ENCODE measurements at places on chromosomes 3 and 15.

GRCh38 chr3:23202203-23202920 is 765 bp upstream of the UBE2E2 start:
- DNase-seq = peak; percentile 72

DNA sequence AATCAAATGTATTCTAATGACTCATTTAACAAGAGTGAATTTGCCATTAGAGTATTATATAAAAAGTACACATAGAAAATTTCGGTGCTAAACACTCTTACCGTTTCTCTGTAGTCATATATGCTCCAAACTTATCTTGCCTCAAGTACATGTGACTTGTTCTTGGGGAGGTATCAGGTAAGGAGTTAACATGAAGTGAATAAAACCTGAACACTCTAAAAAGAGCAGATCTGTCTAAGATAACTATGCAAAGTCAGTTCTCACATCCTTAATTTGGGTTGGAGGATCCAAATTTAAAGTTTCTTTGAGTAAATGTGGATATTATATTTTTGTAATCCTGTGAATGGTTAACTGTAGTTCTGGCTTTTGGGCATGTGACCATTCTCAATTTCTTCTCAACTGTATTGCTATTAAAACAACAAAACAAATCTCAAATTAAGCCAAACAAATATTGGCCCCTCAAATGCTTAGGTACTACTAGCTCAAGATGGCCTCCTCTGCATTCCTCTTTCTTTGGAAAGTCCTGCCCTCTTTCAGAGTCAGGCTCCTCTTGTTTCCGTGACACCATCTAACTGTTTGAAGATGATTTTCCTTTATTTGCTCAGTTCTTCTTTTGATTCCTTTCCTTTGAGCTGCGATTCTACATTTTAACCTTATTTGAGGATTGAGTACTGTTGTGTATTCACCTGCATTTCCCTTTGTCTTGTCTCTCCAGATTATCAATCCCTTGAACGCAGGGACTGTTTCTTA is 4.2 kb downstream of the EDEM1 start:
- DNase-seq = no peak

DNA sequence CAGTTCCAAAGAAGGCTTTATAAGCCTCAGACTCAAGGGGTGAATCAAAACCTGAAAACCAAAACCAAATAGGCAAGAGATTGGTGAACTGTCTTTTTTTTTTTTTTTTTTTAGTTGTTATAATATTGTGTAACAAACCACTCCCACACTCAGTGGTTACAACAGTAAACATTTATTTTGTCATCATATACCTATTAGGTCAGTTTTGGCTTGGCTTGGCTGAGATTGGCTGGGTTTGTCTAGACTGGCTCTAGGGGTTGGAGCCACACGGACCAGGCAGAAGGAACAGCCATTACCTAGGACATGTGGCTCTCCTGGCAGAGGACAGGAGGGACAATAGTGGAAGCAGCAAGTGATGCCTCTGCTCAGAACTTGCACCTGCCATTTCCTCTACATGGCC is 26.4 kb upstream of the RYR3 start:
- no peak for DNase-seq

DNA sequence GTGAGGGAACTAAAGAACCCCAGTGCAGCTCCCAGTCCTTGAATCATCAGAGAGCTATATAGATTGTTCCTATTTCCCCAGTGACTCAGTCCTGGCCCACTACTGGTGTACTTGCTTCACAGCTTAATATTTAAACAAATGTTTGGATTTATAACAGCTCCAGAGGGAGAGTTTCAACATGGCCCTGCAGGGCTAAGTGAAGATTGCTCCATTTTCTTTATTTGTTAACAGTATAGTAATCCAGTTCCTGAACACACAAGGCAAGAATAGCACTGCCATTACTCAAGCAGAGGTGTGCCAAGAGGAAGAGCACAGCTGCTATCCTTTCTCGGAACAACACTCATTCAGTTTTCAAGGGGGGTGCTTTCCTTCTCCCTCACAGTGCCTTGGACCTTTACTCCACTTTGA is 6.5 kb downstream of the SQOR start:
- DNase-seq = no peak

DNA sequence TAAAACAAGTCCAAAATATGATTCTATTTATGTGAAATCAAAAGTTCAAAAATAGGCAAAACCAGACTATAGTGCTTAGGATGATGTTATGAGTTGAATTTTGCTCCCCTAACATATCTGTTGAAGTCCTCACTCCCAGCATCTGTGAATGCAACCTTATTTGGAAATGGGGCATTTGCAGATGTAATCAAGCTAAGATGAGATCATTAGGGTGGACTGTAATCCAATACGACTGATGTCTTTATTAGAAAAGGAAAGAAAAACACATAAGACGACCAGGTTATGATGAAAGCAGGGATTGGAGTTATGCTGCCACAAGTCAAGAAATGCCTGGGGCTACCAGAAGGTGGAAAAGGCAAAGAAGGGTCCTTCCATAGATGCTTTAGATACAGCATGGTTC is 110.5 kb upstream of the CCDC39 start:
- DNase-seq = no peak

GRCh38 chr3:3038201-3038991 is 71.8 kb downstream of the IL5RA start:
- peak; percentile 4 for DNase-seq

GRCh38 chr3:171895900-171896299 is 52.8 kb downstream of the TMEM212 start:
- no peak for DNase-seq

DNA sequence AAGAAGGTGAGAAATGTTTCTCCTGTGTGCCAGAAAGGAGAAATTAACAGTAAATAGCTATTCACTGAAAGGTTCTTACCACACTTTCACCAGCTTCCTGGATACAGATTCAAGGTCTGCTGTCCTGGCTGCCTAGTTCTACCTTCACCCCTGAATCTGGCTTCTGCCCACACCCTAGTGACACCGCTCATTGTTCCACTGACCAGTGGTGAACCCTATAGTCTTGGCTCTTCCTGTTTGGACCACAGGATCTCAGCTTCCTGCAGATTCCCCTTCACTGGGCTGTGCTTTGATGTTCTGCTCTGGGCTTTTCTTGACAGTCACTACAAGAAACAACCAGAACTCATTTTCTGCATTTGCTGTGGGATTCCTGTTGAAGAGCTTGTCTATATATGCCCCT is 250.0 kb downstream of the XXYLT1 start:
- DNase-seq = no peak

GRCh38 chr15:30065025-30065801 is 17.5 kb upstream of the GOLGA8J start:
- DNase-seq = no peak

GRCh38 chr3:148500881-148501280 is 196.8 kb upstream of the AGTR1 start:
- DNase-seq = no peak

GRCh38 chr3:46797486-46797885 is 65.8 kb downstream of the MYL3 start:
- DNase-seq = no peak

DNA sequence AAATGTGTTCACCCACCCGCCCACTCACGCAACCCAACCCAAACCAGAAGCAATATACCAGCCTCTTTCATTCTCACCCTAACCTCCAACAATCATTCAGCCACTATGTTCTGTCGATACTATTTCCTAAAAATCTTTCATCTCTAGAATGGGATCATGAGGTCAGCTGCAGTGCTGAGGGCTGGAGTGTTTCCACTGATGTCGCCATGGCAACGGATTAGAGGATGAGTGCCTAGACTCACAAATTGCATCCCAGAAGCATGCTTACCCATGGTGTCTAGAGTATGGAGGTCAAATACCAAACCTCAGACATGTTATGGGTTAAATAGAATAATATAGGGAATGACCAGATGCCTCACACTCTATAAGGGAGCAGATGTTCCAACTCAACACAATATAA is 138.5 kb downstream of the GABRB3 start:
- no peak for DNase-seq

DNA sequence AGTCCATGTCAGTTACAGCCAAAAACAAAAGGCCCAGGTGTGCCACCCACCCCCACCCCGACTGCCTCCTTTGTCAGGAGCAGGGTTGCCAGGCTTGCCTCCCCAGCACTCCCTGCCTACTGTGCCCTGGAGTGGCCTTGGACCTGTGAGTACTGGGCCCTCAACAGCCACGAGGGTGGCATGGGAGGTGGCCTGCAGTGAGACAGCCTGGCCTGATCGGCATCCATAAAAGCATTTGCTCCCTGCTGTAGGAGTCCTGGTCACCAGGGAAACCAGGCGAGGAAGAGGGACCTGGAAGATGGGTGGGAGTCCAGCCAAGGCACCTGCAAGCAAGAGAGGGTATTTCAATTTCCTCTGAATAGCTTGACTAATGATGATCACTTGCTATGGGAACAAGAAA is 56.4 kb upstream of the KCNMB2 start:
- no peak for DNase-seq

GRCh38 chr3:1007866-1008265 is 85.0 kb upstream of the CNTN6 start:
- DNase-seq = no peak

- DNase-seq = no peak
Observed at GRCh38 chr15:76939715-76940114, 8.2 kb downstream of the RCN2 start.

DNA sequence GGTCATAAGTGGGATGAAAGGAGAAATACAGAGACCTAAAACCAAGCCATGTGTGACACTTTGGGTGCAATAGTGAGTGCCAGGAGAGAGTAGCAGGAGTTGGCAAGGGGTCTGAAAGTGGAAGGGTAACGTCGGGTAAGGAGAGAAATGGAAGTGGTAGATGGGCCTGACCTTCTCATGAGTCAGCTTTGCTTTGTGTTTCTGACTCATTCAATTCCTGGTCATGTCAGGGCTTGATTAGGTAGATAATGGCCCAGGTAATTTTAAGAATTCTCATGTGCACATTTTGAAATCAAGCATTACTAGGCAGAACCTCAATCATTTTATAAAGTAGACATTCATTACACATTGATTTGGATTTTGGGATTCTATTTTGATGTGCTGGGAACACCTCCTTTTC is 262.5 kb downstream of the SOX2 start:
- no peak for DNase-seq

GRCh38 chr3:37885814-37886213 is 24.1 kb downstream of the CTDSPL start:
- DNase-seq = no peak

- no peak for DNase-seq
Observed at GRCh38 chr15:88493844-88494243, 26.3 kb downstream of the MRPS11 start.

DNA sequence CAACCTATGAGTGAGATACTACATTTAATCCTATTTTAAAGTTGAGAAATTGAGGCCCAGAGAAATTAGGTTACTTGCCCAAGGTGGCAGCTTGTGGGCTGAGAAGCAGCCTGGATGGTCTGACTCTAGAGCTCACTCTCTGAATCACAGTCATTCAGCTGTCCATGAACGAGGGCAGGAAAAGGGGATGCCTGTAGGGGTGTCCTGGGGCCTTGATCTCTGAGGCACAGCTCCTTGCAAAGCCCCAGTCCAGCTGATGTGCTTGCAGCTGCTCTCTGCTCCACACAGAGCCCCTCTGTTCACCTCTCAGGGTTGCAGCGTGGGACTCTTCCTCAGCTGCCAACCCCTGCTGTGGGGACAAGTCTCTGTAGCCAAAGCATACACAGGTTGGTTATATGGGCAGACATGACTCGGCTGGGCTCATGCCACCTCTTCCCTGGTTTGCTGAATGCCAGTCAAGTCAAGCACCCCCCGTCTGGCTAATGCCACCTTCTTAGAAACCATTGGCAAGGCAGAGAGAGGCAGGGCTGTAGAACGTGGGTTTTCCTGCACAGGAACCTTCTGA is 56.8 kb downstream of the GASK1A start:
- no peak for DNase-seq

- DNase-seq = no peak
Observed at GRCh38 chr15:76393614-76394013, 57.0 kb downstream of the ISL2 start.

GRCh38 chr3:105853801-105854432 is 14.9 kb downstream of the CBLB start:
- no peak for DNase-seq

DNA sequence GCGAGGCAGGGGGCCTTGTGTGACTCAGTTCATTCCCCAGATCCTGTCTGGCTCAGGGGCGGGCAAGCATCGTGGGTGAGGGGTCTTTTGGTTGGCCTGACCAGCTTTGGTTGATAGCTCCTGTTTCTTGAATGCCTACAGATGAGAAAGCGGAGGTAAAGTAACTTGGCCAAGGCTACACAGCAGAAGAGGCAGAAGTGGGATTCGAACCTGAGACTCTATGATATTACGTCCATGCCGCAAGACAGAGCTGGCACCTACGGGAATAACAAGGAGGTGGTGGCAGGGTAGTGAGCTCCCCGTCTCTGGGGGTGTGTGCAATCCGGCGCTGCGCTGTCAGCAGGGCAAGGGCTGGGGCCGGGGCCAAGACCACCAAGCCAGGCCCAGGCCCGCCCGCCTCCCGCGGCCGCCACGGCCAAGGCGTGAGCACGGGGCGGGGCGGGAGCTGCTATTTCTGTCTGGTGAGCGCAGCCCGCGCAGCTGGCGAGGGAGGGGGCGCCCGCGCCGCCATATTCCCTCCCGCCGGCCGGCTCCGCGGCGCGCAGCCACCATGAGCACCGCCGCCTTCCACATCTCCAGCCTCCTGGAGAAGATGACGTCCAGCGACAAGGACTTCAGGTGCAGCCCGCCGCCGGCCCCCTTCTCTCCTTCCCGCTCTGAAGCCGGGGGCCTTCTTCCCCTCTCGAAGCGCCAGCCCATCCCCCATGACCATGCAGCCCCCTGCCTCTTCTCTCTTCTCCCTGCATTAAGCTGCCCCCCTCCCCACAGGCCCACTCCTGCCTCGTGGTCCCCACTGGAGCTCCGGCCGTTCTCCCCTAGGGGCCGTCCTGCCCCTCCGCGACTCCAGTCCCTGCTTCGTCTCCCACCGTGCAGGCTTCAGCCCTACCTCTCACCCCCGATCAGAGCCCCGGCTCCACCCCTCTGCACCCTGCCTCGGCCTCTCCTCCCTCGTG is at the start of gene CAND2:
Gene CAND2, plus strand, starts transcription at position 510 of the 953 bp plus-strand sequence. Its CDS starts 41 bp downstream, at position 551.
- DNase-seq = peak; percentile 58

DNA sequence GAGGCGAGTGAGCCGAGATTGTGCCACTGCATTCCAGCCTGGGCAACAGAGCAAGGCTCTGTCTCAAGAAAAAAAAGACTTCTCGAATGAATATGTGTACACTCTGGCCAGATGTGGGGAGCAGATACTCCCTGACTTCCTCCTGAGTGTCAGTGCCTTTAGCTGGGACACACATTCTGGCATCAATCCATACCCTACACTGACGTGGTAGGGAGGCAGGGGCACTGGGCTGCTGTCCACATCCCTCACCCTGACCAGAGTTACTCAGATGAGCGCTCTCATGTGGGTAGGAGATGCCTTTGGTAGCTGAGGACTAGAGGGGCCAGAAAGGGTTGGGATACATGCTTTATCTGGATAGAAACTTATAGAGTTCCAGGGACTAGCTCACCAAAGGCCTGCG is 15.6 kb downstream of the LIMD1 start:
- DNase-seq = no peak

- DNase-seq = no peak
Observed at GRCh38 chr3:134602440-134602814, 48.4 kb downstream of the KY start.

- DNase-seq = no peak
Observed at GRCh38 chr3:187025254-187025655, 94.9 kb downstream of the ST6GAL1 start.

GRCh38 chr3:129100274-129100673 is 21.3 kb downstream of the RAB43 start:
- DNase-seq = no peak
